ENCODE measurements at places on chromosomes 2 and 18.

DNA sequence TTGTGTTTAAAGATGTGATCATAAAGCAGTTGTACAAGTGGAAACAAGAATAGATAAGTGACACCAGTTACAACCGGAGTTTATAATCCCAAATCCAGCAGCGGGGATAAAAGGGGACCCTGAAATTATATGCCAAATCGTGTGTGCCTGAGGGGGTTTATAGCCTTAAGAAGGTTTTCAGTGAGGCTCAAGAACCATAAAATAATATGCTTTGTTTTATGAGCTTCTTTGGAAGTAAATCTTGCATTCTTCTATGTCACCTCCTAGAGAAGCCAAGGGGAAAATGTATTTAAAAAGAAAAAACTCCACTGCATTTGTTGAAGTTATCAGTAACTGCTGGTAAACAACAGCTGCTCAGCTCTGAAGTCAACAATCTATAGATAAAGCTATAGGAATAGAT, 25.8 kb upstream of the MAP3K20 start:
- DNase-seq: no peak

- no peak for DNase-seq
Observed at GRCh38 chr2:20584045-20584398, 66.9 kb downstream of the HS1BP3 start.

GRCh38 chr2:29072971-29073725, 1.2 kb downstream of the PCARE start:
- DNase-seq: no peak

GRCh38 chr2:86069091-86069685, 36.5 kb downstream of the POLR1A start:
- no peak for DNase-seq

- no peak for DNase-seq
Observed at GRCh38 chr2:105654474-105655004, 90.2 kb upstream of the NCK2 start.

DNA sequence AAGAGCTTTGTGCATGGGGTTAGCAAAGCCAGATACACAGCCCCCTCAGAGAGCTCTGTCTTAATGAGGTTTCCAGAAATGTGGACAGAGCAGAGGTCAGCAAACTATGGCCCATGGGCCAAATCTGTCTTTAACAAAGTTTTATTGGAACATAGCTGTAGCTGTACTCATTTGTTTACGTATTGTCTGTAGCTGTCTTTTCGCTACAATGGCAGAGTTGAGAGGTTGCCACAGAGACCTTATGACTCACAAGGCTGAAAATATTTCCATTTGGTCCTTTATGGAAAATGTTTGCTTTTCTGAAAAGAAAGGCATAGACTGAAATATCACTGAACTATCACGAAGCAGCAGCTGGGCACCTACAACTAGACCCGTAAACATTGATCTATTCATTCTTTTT, 841.8 kb downstream of the SLC4A3 start:
- DNase-seq: no peak
